ENCODE measurements at places on chromosomes 5 and 9.

DNA sequence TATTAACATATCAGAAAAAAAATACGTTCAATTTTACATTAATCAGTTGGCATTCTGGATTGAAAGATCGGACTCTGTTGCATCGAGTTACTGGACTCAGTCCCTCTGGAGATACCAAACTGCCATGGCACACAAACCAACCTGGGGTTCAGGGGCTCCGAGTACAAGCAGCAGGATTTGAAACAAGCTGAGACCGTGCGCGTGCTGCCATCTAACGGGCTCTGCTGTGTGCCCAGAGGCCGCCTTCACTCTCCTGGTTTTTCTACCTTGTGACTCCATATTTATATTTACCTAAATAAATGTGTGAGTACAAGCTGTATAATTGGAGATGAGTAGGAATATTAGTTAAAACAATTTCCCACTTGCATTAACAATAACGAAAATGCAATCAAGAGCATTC, 48.2 kb downstream of the ANXA1 start:
- DNase-seq, result no peak

GRCh38 chr5:173969167-173970049, 19.6 kb upstream of the C5orf47 start:
- DNase-seq, result no peak

GRCh38 chr5:173302546-173303155, 25.6 kb downstream of the STC2 start:
- no peak for DNase-seq

DNA sequence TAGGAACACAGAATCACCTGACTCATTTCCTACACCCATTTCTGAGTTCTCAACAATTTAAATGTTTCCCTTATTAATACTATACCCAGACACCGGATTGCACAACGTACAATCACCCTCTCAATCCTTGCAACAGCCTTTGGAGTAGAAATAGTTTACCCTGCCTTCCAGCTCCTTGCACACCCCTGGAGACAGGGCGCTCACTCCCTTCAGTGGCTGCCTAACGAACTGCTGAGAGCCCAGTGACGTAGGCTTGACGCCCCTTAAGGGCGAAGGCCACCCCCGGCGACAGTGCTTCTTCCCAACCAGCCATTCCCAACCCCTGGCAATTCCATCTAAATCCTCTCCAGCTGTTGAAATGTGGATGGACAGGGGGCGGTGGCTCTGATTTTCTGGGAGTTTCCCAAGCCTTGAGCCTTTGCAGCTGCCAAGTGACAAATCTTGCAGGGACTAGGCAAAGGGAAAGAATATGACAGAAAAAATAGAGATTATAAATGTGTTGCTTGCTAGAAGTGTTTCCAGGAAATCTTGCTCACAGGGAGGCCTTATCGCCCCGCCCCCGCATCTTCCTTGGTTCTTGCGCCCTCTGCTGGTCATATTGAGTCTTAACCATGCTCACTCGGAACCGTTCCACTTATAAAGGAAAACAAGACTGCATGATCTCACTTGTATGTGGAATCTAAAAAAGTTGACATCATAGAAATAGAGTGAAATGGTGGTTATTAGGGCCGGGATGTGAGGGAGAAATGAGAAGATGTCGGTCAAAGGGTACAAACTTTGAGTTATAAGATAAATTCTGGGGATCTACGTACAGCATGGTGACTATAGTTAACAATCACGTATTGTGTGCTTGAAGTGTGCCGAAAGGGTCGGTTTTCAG, 7.6 kb upstream of the BARX1 start:
- DNase-seq, result peak; percentile 17

DNA sequence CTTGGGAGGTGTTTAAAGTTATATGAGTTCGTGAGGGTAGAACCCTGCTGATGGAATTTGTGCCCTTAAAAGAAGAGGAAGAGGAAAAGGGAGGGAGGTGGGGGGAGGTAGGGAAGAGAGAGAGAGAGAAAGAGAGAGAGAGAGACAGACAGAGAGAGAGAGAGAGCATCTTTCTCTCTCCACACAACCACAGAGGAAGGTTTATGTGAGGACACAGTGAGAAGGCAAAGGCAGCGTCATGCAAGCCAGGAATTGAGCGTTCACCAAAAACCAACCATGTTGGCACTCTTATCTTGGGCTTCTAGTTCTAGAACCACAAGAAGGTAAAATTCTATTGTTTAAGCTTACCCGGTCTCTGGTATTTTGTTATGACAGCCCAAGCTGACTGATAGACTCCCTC, 152.4 kb downstream of the SH3GL2 start:
- DNase-seq, result no peak

- no peak for DNase-seq
These were observed 12.8 kb upstream of the SLC2A8 start for GRCh38 chr9:127384016-127384730.

DNA sequence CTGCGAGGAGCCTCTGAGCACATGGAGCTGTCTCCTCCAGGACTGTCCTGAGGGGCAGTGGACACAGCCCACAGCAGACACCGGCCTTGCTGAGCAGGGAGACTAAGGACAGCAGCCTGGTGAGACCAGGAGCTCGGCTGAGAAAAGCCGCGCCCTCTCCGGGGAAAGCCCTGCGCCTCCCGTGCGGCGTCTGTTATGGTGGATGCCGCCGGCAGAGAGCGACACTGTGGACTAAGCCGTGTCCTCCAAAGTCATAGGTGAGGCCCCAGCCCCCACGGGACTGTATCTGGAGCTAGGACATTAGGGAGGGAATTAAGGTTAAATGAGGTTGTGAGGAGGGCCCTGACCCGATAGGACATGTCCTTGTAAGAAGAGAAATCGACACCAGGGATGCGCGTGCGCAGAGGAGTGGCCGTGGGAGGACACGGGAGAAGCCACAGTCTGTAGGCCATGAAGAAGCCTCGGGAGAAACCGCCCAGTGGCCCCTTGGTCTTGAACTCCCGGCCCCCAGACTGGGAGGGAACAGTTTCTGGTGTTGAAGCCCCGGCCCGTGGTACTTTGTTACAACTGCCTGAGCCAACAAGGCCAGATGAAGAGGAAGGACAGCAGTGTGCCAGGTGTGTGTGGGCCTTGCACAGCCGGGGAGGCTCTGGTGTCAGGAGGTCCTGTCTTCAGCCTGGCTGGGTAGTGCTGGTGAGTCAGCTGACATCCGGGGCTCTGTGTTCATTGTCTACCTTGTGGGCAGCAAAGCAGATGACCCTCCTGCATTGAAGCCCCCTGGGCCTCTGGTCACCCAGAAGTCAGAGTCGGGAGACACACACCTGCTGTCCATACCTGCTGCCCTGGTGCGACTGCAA, 22.1 kb downstream of the MRPL36 start:
- no peak for DNase-seq

GRCh38 chr9:109806506-109807115, 26.6 kb downstream of the PALM2AKAP2 start:
- DNase-seq, result no peak

GRCh38 chr5:32597041-32597629, 11.8 kb downstream of the SUB1 start:
- no peak for DNase-seq

DNA sequence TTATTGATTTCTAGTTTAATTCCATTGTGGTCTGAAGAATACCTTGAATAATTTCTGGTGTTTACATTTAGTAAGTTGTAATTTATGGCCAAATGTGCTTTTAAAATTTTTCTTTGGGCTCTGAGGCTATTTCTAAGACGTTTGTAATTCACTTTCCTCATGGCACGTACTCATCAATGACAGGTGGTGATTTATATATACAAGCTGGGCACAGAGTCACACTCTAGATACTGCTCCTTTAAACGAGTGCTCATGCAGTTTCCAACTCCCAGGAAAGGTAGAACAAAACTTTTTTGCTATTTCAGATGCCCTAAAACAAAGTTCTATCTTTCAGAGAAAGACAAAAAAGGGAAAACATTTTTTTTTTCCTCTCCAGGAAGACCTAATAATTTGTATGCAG, 146.9 kb downstream of the AUH start:
- DNase-seq, result no peak

DNA sequence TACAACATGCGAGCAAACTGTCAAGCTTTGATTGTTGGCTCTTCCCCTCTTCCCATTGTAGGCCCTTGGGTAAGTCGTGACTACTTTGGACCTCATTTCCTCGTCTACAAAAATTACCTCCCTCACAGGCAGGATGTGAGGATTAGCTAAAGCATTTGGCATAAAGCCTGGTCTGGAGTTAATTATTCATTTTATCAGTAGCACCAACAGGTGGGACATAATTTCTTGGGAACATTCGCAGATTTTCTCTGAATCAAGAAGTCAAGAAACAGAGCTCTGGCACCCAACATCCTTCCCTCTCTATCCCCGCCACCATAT, 39.9 kb upstream of the SEMA6A start:
- DNase-seq, result no peak

DNA sequence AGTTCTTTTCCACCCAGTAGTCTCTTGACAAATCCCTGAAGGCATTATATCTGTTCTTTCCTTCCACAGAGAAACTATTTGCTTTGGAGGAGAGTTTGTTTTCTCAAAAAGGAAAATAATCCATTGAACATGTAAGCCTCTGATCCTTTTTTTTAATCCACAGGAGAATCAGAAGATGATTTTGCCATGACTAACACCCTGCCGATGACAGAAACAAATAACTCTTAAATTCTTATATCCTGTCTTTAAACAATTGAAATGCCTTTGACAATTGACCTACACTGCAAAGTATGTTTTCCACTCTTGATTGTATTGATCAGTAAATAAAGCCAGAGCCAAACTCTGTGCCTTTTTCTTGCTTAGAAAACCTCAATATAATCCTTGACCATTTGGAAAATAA, 666.4 kb upstream of the CTNND2 start:
- DNase-seq, result no peak

DNA sequence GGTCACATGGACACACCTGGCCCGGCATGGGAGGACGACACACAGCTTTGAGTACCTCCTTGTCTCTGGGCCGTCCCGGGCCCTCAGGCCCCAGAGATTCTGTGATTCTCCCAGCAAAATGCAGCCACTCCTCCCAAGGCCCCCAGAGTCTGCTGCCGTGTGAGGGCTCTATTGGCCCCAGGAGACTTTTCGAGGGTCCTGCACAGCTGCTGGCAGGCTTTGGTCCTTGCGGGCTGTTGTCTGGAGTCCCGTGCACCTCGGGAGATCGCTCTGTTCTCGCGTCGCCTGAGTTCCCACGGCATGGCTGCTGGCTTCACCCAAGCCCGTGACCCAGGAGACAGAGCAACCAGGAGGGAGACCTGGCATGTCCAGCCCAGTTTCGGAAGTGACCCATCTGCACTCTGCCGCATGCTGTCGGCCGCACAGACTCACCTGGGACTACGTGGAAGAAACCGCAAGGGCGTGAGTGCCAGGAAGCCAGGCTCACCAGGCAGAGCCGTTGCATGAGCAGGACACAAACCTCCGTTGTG, 46.8 kb upstream of the NKD2 start:
- DNase-seq, result no peak

DNA sequence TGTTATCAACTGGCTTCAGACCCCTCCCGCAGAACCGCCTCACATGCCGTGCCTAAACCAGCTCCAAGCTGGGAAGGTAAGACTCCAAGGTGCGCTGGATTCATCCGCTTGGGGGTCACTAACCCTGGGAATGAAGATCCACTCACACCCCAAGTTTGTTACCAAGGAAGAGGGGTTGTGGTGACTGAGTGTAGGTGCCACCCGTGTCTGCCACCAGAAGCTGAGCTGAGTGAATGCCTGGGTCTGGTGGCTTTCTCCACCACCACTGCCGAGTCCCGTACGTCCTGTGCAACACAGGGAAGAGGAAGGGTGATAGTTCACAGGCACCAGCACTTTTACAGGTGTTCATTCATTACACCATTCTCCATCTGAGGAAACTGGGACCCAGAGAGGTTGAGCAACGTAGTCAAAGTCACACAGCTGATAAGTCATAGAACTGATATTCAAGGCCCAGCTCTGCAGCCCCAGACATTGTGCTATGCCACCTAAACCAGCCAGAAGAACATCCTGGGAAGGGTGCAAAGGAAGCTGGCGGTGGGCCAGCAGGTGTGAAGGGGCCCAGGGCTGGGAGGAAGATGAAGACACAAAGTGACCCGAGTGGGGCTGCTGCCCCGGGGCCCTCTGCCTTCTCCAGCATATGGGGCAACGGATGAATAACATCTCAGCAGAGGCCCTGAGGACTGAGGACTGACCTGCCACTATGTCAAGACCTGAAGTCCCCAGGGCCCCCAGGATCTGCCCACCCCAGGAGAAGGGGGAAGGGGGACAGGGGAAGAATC, 70.9 kb upstream of the PPP1R26 start:
- no peak for DNase-seq

GRCh38 chr9:87280421-87280820, 217.2 kb upstream of the DAPK1 start:
- peak; percentile 83 for DNase-seq

GRCh38 chr5:1118738-1119137, 6.9 kb upstream of the SLC12A7 start:
- no peak for DNase-seq

GRCh38 chr5:60583616-60584015, 116.3 kb downstream of the DEPDC1B start:
- no peak for DNase-seq

- no peak for DNase-seq
These were observed 6.9 kb downstream of the SLC6A19 start for GRCh38 chr5:1208221-1208742.

- no peak for DNase-seq
These were observed 4.4 kb downstream of the PLK2 start for GRCh38 chr5:58455480-58455879.

DNA sequence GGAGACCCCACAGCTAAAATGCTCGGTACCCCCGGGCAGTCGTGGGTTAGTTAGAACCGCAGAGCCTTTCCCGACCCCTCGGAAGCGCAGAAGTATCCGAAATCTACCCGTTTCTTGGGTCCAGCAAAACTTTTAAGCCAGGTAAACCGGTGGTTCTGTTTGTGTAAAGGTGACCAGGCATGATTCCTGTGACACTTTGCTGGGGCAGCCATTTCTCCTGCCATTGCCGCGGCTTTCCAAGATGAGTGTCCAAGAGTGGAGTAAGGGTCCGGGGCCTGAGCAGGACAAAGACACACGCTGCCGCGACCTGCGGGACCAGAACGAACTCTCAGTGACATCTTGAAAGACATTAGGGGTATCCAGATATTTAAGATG, 655 bp downstream of the MARVELD2 start:
- DNase-seq, result no peak

DNA sequence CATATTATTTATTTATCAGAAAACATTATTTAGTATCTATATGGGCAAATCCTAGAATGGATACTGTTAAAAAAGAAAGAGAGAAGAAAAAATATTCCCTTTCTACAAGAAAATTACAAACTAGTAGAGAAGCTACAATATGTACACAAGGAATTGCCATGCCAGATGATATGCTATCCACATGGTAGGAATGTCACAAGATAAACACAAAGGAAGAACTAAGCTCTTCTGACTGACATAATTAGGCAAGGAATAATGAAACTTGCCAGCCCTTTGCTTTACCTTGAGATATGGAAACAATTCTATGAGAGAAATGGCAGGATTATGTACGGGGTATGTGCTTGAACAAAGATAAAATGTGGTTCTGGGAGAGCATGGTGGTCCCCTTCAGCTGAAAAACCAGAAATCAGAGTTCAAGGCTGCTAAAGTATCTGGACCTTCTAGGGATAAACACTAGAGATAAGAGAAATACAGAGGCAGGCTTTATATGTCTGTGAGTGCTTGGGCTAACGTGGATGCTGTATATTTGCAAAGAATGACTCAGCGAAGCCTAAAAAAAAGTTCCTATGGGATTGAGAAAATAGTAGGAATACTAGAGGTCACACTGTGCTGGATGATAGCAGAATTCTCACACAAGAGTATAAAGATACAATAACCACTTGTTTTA, 451.6 kb downstream of the TLE1 start:
- DNase-seq, result no peak

All from BJ (cell line).